ENCODE measurements at places on chromosomes 2 and 18.

- DNase-seq, result peak; percentile 91
Measured at GRCh38 chr2:235171550-235172031, 219.8 kb downstream of the SH3BP4 start.

- no peak for DNase-seq
Measured at GRCh38 chr2:200695601-200696000, 109.8 kb downstream of the AOX1 start.

- no peak for DNase-seq
Measured at GRCh38 chr2:137202318-137202717, 437.0 kb downstream of the THSD7B start.

- DNase-seq, result peak; percentile 48
Measured at GRCh38 chr2:176753752-176754474, 458.7 kb upstream of the HNRNPA3 start.

GRCh38 chr2:234289834-234290590, 206.9 kb downstream of the ARL4C start:
- DNase-seq, result peak; percentile 92

GRCh38 chr2:109459485-109459884, 154.3 kb downstream of the SEPTIN10 start:
- peak; percentile 92 for DNase-seq

DNA sequence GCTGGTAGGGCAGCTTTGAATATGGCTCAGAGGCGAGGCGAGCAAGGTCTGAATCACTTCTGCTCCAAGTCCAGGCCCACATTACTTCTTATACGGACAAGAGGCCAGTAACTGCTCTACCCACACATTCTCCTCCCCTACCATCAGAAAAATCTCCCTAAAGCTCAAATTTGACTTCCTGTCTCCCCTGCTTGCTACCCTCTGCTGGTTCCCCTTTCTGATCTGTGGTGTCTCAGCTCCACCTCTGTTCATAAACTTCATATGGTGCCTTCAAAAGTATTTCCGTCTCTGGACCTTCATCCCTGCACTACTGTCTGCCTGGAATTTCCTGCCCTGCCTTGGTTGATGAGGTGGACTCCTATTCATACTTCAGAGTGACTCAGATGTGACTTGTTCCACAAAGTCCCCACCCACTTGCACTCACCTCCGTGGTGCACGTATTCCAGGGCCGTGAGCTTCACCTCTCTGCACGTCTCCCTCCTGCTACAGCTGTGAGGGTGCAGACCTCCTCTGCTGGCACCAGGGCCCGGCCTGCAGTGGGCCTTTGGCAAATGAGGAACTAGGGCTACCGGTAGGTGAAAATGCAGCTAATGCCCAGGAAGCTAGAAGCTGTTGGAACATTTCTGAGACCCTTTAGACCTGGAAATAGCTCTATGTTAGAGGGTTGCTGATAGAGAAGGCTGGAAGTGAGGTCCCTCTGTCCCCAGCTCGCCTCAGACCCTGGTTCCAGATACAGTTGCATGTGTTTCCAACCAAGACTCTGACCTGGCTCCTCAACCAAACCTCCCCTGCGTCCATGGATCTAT, 24.6 kb upstream of the KCMF1 start:
- peak; percentile 71 for DNase-seq

DNA sequence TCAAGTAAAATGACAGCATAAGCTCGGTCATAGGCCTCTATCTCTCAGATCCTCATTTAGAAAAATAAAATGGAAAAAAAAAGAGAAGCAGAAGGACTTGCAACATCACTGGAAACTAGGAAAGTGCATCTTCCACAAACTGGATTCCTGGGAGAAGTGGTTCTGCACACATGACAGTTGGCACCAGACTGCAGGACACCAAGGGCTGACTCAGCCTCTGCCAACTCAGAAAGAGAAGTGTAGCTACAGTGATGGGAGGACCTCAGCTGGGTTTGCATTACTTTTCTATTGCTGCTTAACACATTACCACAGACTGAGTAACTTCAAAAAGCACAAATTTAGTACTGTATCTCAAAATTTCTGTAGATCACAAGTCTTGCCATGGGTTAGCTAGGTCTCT, 409.5 kb upstream of the GCFC2 start:
- no peak for DNase-seq

DNA sequence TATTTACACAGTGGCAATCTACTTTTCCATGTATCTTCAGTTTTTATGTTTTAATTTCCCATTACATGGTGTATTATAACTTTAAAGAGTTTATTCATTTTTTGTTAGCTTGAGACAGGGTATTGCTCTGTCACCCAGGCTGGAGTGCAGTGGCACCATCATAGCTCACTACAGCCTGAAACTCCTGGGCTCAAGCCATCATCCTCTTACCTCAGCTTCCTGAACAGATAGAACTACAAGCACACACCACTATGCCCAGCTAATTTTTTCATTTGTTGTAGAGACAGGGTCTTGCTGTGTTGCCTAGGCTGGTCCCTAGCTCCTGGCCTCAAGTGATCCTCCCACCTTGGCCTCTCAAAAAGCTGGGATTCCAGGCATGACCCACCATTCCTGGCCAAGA, 66.8 kb downstream of the COA5 start:
- DNase-seq, result no peak

DNA sequence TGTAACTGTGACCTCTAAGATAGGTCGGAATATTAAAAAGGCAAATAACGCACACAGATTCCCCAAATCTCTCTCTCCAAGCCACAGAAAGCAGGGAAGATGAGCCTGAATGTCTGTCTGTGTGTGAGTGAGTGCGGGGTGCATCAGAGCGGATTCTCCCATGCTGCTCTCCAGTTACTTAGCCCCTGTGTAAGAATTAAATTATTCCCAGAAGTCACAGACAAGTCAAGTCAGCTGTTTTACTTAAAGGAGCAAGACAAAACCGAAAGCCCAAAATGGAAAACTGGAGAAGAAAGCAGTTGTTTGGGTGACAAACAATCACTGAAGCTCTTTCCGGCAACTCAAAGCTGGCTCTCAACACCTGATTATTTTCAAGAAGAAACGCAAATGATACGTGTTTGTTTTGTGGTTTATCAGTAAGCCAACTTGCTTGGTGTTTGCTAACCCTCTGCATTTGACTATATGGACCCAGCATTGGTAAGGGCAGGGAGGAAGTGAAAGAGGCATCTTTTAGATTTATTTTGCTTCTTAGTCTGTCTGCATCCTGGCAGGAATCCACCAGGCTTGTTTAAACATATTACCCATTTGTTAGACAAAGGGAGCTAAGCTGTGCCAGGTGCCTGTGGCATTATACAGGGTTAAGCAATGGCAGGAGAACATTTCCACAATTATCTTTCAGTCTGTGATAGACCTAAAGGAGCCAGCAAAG, 121.5 kb upstream of the CREB1 start:
- peak; percentile 54 for DNase-seq

- DNase-seq, result peak; percentile 94
Measured at GRCh38 chr2:42342061-42342794, 18.8 kb downstream of the COX7A2L start.

- no peak for DNase-seq
Measured at GRCh38 chr2:175005733-175006264, 618 bp upstream of the CHN1 start.

GRCh38 chr2:231621051-231621879, 28.6 kb downstream of the TEX44 start:
- DNase-seq, result no peak

DNA sequence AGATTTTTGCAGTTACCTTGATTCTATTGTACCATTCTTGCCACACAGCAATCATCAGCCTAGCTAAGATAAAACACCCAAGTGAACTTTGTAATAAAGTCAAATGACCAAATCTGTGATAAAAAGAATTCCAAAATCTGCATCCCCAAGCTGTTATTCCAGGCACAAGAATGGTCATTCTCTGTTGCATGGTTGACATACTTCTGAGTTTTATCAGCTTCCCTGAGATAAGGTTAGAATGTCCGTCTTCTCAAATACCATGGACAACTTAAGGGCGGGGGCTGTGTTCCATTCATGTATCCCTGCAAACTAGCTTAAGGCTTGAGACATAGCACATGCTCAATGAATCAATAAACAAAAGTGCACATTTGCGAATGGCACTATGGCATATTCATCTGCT, 8.1 kb upstream of the BMP10 start:
- DNase-seq, result peak; percentile 12

DNA sequence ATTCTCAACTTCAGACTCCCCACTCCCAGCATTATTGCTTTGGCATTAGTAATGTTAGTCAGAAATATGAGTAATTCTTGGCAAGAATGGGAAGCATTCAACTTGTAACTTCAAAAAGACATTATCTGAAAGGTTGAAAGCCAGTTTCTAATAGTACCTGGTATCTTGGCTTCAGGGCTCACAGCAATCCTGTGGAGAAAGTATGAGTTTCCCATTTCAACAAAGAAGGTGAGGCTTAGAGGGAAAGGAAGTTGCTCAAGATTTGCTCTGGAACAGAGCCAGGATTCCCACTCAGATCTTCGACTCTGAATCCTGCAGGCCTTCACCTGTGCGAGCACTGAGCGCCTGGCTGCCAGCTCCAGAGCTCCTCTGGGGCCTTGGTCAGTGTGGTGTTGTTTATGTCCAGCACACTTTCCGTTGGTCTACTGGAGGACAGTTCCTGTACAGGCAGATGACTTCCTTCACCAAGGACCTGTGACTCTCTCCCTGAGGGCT, 136.1 kb downstream of the MCFD2 start:
- DNase-seq, result peak; percentile 22

DNA sequence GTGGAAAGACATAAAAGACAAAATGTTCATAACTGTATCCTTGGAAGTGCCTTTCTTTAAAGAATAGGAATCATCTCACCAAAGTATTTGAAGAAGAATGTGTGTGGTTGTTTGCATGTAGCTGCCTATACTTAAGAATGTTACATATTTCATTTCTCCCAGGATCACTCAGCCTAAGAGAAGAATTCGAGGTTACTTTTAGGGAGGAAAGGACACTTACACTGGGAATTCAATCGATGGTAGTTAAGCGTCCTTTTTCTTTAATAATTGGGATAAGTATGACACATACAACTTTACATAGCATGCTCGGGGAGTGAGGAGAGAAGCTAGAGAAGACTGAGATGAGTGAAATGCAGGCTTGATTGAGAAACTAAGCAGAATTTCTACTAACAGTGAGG, 22.0 kb upstream of the CYP1B1 start:
- DNase-seq, result peak; percentile 90

DNA sequence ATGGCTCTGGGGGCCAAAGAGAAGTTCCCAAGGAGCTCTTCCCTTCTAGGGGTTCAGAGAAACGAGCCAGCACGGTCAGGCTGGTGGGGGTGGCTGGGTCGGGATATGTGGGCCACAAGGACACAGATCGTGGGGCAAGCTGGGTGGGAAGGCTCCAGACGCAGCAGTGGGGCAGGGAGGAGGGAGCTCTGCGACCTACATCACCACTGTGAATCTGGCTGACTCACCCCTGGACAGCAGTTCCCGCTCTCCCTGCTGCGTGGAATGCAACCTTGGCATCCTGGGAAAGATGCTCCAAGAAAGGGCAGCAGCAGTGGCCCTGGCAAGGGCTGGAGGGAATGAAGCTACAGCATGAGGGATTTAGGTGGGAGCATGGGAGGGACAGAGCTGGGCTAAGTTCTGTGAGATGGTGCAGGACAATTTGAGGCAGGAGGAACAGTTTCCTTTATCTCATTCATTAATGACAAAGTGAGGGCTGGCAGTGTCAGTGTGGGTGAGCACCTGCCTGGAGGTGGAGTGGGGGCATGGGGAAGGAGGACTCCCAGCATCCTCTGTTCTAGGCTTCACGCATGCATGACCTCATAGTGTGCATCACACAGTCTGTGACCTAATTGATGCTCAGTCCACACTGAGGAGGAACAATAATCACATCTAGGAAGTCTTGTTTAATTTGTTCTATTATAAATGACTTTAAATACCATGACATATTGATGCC, 25.0 kb downstream of the CELF4 start:
- DNase-seq, result no peak

GRCh38 chr2:25105336-25106085, 62.9 kb downstream of the POMC start:
- peak; percentile 66 for DNase-seq

DNA sequence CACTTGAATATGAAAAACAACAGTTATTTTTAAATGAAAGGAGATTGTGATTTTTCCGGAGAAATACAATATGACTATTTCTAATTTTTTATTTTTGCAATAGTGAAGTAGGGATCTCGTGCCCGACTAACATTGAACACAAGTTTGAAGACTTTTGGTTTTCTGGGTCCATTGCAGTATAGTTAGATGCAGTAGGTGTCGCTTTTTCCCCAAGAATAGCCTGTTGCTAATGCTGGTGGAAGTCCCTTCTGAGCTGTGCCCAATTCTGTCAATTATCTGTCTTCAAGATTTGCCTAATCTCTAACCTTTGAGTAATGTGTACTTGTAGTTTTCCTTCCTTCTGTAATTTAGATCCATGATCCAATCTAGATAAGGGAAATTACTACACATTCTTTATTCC, 36.5 kb downstream of the SEMA4F start:
- peak; percentile 66 for DNase-seq

DNA sequence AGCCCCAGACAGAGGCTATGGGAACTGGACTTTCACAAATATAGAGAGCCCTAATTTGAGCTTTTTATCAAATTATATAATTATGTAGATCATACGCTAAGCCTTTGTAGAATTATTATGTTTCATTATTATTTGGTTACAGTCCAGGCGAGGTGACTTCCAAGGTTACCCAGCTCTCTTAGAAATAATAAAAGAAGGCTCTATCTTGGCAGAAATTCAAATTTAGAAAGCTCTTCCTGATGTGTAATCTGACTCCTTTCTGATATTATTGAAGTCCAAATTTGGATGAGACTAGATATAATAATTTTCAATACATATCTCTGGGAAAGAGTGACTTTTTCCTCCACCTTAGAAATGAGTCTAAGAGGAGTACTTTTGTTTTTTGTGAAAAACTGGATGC, 4.8 kb upstream of the SLC38A11 start:
- no peak for DNase-seq

GRCh38 chr2:28894470-28895188, at the start of gene WDR43:
Gene WDR43, plus strand, starts transcription at chr2:28894667. Its CDS starts 32 bp downstream, at chr2:28894699.
- peak; percentile 99 for DNase-seq

GRCh38 chr2:120133572-120134244, 89.5 kb downstream of the TMEM185B start:
- DNase-seq, result no peak

- no peak for DNase-seq
Measured at GRCh38 chr2:119590873-119591272, 46.6 kb downstream of the CFAP221 start.

DNA sequence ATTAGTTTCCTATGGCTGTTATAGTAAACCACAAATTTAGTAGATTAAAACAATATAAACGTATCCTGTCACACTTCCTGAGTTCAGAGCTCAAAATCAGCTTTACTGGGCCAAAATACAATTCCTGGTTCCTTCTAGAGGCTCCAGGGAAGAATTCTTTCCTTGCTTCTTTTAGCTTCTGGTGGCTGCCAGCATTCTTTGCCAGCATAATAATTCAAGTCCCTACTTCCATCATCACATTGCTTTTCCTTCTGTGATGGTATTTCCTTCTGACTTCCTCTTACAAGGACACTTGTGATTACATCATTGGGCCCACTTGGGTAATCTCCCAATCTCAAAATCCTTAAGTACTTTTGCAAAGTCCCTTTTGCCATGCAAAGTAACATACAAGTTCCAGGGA, 40.6 kb downstream of the MOB4 start:
- peak; percentile 19 for DNase-seq

DNA sequence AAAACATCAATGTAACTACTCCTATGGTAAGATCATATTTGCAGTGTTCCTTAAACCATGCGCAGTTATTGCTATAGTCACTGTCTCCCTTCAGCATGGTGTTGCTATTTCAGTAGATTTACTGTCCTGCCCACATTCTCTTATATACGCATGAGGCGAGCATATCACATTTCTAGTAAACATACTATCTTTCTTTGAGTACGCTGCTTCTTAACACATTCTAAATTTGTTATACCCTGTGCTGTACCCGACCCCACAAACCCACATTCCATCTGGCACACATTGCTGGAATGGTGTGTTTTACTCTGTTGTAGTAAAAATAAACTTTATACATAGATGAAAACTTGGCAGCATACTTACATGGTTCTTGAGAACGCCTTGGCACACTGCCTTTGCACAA, 163.3 kb downstream of the QPCT start:
- DNase-seq, result no peak

Data from fibroblast of skin of scalp (primary cell).